GM13976 (cell line): ENCODE measurements at places on chromosomes 13 and 19.
A peak's percentile ranks its signal among the peaks of the same experiment; 100 is the strongest.

- DNase-seq: no peak
Observed at GRCh38 chr13:76329004-76329403, 557.2 kb downstream of the KCTD12 start.

DNA sequence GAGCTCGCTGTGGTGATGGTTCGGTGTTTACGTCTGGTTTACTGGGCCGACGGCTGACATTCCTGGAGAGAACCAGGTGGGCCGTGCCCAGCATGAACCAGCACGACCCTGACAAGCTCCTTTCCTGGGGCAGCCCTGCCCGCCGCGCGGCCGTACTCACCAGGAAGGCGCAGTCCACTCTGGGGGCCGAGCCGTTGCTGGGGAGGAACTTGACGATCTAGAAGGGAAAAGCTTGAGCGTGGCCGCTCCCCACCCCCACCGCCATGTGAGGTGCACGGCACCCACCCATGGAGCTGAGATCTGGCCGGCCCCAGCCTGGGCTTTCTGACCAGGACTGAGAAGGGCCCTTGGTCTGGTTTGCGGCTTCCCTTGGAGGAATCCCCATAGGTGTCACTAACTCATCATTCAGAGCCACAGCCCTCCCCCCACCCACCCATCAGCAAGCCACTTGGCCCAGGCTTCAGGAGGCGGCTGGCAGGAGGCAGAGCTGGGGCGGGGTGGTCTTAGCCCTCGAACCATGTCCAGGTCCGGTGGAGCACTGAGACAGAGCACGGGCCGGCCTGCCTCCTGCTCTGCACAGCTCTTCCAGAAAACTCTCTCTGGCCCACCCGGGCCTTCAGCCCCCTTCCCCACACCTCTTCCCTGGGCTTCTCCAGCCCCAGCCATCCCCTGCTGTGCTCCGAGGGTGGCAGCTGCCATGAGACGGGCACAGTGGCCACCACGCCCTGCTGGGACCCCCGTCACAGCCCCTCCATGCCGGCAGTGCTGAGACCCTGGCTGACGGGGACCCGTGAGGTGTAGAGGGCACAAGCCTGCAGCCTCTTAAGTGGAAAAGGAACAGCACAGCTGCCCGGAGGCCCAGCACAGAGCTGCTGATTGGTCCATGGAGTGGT, 6.2 kb downstream of the ATP4B start:
- no peak for DNase-seq

DNA sequence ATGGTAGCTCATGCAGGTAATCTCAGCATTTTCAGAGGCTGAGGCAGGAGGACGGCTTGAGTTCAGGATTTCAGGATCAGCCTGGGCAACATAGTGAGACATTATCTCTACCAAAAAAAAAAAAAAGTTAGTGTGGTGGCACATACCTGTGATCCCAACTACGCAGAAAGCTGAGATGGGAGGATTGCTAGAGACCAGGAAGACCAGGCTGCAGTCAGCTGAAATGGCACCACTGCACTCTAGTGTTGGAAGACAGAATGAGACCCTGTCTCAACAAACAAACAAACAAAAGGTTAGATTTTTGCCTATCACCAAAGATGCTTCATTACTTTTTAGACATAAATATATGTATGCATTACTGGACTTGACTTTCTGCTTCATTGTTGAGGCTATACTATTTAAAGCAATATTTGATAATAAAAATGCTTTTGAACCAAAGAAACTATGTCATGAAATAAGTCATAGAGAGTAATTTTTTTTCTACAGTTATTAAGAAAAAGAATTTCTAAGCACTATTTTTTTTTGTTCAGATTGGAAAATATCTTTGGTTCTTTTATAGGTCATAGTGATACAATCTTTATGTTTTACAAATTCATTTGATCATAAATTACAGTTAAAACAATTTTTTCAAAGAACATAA, 1180.1 kb upstream of the ATXN8OS start:
- no peak for DNase-seq

DNA sequence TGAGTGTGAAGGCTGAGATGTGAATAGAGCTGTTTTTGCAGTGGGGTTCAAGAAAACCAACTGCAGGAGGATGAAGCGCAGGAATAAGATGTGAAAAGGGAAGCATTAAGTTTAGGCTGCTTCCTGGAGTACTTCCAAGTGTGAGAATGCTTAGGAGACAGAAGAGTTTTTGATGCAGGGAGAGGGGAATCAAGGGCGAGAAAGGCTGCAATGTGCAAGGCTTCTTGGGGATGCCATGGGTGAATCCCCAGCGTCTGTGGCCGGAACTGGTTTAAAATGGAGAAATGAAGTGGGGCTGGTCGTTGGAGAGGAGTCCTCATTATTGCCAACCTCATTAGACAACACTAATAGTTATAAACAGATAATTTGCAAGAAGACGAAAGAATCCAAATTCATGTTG, 764.9 kb downstream of the LIG4 start:
- no peak for DNase-seq

GRCh38 chr13:88263808-88264207, 592.6 kb downstream of the SLITRK5 start:
- DNase-seq: no peak

DNA sequence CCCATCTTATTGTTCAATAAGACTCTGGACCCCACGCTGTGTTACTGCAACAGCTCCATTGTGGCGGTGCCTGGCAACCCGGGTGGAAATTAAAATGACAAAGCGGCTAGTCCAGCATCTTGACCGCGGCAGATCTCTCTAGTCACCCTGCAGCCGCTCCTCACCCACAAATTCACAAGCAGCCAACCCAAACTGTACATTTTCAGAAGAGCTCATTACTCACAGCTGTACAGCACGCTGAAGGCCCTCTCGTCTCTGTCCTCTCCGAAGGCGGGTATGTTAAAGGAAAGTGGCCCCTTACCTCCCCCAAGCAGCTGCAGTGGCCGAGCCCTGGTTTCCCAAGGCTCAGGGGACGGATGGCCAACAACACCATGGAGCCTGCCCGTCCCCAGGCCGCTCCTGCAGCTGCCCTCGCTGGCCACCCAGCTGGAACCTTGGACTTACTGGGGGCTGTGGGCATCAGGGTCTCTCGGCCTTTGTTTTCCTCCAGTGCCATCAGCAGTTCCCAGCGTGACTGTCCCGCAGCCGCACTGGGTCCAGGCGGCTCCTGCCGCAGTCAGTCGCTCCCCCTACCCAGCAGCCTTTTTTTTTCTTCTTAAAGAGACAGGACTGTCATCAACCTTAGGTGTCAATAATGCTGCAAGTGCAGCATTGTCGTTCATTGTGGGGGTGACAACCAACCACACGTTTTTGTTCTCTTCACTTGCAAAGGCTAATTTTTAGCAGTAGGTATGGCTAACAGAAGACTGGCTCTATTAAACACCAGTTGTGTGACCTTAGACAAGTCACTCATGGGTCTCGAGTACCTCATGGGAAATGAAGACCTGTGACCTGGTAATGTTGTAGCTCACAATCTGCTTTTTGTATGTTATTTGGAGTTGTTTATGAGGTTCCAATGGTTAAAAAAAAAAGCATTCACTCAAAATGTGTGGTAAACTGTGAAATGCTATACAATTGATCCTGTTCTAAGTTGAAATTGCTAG, at the start of gene SACS:
Gene SACS (minus strand): TSS at position 532 of the 983 bp plus-strand sequence. CDS start 22,463 bp downstream, outside the sequence.
- DNase-seq: peak; percentile 21

- no peak for DNase-seq
Observed at GRCh38 chr13:27559719-27560118, 60.6 kb downstream of the LNX2 start.

GRCh38 chr19:34228347-34228746, 26.0 kb upstream of the GARRE1 start:
- DNase-seq: no peak
